Natural killer cell treated with Interleukin-12 subunit alpha and Interleukin-12 subunit beta and Interleukin-15 and Interleukin-18, amount 100 ng/mL, for 72 hours (primary cell): ENCODE measurements at places on chromosomes 13 and 19. TPM values are rescaled to one million over a fixed set of nuclear protein-coding genes. Genes with fewer than 3 reads are reported as not detected.

Gene SLC10A2
- total RNA-seq, result not detected

Gene TRPM4
- not detected for total RNA-seq

Gene KLF1
- total RNA-seq, result 0.52 TPM

Gene TMC4
- not detected for total RNA-seq

Gene MBD3L2
- not detected for total RNA-seq

Gene PRR12
- total RNA-seq, result 45.7 TPM

Gene PSG6
- not detected for total RNA-seq

Gene CFD
- 0.53 TPM for total RNA-seq

Gene MCEMP1
- not detected for total RNA-seq

Gene ZNF837
- total RNA-seq, result 0.86 TPM

Gene SELENOV
- total RNA-seq, result not detected

Gene CCNA1
- not detected for total RNA-seq

Gene NKPD1
- total RNA-seq, result 0.22 TPM

Gene ZNF773
- 4.8 TPM for total RNA-seq

Gene KCNRG
- not detected for total RNA-seq

Gene ERICH6B
- not detected for total RNA-seq

Gene MEF2B
- 5.9 TPM for total RNA-seq

Gene ZNF677
- 11.2 TPM for total RNA-seq

Gene POSTN
- total RNA-seq, result not detected

Gene C19orf73
- total RNA-seq, result 2.9 TPM

Gene TTC9B
- not detected for total RNA-seq

Gene BORA
- total RNA-seq, result 15.7 TPM

Gene LAIR1
- total RNA-seq, result 40.5 TPM

Gene ATP12A
- 0.12 TPM for total RNA-seq

Gene TNFSF13B
- total RNA-seq, result 4.0 TPM

Gene SMIM44
- total RNA-seq, result not detected

Gene C1QTNF9
- total RNA-seq, result 0.39 TPM

Gene PSG11
- not detected for total RNA-seq

Gene ZNF888
- total RNA-seq, result 5.3 TPM

Gene TMEM190
- total RNA-seq, result not detected

Gene SIGLEC7
- total RNA-seq, result 7.9 TPM

Gene ZNF383
- total RNA-seq, result 12.1 TPM

Gene MEIS3
- total RNA-seq, result not detected

Gene B3GNT8
- 3.0 TPM for total RNA-seq

Gene SLC7A1
- 152 TPM for total RNA-seq

Gene RASAL3
- 129 TPM for total RNA-seq

Gene SAMD1
- total RNA-seq, result 45.5 TPM

Gene SBSN
- not detected for total RNA-seq

Gene NEK5
- not detected for total RNA-seq

Gene APOC1
- not detected for total RNA-seq

Gene CASP14
- total RNA-seq, result not detected

Gene ZNF471
- total RNA-seq, result 0.20 TPM

Gene SHC2
- total RNA-seq, result not detected
